ENCODE measurements at places on chromosomes 6 and 20. TPM values are rescaled to one million over a fixed set of nuclear protein-coding genes. Genes with fewer than 3 reads are reported as not detected.

DNA sequence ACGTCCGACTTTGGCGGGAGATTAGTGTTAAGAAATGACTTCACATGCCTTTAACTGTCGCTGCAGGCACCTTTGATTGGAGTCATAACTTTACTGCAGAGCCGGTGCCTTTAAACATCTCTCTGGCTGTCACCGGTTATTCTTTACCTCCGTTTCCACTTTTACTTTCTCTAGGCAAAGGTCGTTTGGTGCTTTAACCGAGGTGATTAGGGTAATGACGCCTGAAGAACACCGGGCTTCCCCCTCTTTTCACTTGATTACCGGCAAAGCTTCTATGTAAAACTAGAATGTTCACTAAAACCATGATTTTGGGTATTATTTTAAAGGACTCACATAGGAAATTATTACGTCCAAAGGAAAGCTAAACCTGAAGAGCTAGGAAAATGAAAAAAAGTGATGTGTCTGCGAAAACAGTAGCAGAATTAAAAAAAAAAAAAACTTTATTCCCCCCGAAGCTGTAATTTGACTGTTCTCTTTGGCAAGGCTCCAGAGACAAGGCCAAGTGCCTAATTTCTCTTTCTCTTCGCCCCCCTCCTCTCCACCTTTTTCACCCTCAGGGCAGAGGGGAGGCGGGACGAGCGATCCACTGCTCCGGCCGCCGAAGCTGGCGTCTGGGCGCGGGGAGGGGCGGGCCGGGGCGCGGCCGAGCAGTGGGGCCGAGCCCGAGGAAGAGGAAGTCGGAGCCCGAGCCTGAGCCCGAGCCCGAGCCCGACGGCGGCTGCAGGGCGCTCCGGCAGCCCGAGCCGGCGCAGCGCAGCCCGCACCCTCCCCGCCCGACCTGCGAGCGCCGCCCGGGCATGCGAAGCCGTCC lies at the start of gene PLEKHG1:
Gene PLEKHG1 (plus strand): TSS at position 687 of the 811 bp plus-strand sequence. CDS start 133,797 bp downstream, outside the sequence.
- peak; percentile 77 for DNase-seq

GRCh38 chr20:36550790-36551299 lies 9.5 kb downstream of the MYL9 start:
- peak; percentile 26 for DNase-seq

The PDYN gene
- total RNA-seq, result not detected

GRCh38 chr6:131976545-131977061 lies 25.4 kb upstream of the CCN2 start:
- no peak for DNase-seq

DNA sequence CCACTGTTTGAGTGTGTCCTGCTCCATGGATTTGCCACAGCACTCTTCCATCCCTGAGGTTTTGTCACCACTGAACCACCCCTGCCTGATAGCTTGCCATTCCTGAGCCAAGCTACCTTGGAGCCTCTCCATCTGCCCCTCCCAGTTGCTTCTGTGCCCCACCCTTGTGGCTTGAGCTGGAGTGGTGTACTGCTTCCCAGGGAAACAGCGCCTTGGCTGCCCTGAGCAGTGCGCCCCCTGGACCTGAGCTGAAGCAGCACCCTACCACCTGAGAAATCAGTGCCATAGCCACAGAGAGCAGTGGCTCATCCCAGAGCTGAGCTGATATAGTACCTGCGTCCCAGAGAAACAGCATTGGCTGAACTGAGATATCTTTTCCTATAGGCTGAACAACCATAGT lies 40.3 kb downstream of the IL22RA2 start:
- no peak for DNase-seq

GRCh38 chr6:15675536-15676220 lies 12.8 kb upstream of the DTNBP1 start:
- no peak for DNase-seq

The PPP1R16B gene
- under 0.01 TPM for total RNA-seq

The BFSP1 gene
- 1.3 TPM for total RNA-seq
